ENCODE measurements at places on chromosomes 2 and 18.
A peak's percentile ranks its signal among the peaks of the same experiment; 100 is the strongest.

GRCh38 chr18:8962192-8962779, 140.2 kb upstream of the NDUFV2 start:
- DNase-seq: no peak

DNA sequence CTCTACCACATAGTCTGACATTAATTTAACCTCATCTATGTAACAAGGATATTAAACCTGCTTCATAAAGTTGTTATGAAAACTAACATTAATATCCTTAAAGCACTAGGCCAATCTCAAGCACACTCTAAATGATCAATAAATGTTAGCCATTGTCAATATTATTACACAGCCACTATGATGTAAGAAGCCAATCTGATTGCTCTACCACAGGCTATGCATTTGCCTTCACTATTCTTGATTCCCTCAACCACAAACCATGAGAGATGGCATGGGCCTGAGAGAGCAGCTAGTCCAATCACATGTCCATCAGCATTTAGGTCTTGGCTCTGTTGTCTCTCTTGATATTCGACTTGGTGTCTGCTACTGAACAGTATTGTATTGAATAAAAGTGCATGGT, 4.2 kb downstream of the SLC25A12 start:
- no peak for DNase-seq

DNA sequence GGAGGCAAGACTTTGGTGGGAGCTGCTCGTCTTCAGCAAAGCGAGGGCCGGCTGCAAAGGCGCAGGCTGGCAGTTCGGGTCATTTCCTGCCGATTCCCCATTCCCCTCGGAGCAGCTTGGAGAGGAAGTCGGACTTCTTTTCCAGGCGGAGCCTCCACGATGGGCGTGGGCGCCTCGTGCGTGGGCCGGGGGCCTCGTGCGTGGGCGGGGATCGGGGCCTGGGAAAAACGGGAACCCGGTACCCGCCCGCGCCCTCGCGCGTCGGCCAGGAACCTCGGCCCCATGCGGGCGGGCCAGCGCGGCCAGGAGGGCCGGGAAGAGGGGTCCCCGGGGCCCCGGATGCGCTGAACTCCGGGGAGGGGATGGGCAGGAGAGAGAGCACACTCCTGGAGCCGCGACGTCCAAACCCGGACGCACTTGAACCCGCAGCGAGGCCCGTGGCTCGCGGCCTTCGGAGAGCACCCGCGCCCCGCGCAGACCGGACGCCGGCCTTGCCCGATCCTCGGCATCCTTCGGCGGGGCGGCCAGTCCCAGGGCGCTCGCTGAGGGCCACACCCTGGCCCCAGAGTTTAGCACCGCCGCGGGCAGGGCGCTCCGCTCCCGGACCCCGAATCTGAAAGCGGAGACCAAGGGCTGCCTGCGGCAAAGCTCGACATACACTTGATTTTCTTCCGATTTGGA, 368.4 kb downstream of the MTX2 start:
- peak; percentile 45 for DNase-seq

DNA sequence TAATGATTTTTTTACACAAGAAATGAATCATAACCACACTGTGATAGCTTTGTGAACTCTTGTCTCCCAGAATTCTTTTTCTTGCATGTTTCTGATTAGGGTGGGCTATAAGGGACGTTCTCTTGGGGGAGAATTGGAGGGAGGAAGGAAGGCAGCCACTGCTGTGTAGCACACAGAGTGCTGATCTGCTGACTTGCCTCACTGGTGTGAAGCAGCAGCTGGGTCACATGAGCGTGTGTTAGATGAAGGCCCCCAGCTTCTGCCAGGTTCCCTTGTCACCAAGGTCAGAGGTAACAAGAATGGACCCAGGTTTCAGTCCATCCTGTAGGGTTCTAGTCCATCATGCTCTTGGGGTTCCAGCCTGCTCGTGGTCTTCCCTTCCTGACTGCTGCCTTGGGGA, 107.4 kb upstream of the GLI2 start:
- no peak for DNase-seq

DNA sequence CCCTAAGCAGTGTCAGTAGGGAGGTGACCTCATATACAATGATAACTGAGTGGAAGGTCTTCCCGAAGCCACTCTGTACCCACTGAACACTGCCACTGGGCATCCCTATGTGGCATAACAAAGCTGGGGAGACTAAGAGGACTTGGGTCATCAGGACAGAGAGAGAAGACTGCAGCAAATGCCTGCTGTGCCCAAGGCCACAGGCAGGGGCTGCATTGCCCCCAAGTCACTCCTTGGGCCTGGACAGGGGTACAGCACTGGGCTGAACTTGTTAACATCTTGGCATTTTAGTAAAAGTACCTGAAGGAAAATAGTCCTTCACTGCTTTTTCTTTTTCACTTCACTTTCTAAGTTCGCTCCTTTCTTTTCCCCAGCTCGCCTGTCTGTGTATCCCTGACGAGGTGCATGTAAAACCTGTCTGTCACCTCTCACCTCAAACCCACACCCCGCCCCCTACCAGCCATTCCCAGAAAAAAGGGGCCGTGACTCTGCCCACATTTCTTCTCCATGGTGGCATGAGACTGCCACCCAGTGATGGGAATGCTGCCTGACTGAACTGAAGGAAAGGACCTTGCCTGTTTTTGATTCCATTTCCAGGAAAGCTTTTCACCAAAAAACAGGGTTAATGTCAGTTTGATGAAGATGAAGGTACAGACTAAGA, 62.9 kb downstream of the MTHFD2 start:
- no peak for DNase-seq

DNA sequence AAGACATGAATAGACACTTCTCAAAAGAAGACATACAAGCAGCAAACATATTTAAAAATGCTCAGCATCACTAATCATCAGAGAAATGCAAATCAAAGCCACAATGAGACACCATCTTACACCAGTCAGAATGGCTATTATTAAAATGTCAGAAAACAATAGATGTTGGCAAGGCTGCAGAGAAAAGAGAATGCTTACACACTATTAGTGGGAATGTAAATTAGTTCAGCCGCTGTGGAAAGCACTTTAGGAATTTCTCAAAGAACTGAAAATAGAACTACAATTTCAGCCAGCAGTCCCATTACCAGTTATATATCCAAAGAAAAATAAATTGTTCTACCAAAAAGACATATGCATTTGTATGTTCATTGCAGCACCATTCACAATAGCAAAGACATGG, 61.7 kb downstream of the STRADB start:
- DNase-seq: no peak

DNA sequence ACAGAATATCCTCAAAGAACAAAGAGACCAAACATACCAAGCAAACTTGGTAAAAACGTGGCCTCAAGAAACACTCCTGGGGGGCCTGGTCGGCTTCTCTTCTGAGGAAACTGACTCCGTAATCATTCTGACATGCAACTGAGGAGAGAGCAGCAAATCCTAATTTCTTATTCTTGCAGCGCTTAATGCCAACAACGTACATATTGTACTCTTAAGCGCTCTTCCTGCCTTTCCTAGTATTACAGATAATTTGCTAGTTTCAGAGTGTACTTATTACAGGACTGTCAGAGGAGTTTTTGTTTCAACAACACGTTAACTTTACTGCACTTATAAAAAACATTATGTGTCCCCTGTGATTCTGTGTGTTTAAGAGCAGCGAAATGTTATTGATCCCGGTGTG, 64.9 kb downstream of the ZNF521 start:
- no peak for DNase-seq

- no peak for DNase-seq
Observed at GRCh38 chr2:241118737-241119505, 16.8 kb upstream of the MTERF4 start.

DNA sequence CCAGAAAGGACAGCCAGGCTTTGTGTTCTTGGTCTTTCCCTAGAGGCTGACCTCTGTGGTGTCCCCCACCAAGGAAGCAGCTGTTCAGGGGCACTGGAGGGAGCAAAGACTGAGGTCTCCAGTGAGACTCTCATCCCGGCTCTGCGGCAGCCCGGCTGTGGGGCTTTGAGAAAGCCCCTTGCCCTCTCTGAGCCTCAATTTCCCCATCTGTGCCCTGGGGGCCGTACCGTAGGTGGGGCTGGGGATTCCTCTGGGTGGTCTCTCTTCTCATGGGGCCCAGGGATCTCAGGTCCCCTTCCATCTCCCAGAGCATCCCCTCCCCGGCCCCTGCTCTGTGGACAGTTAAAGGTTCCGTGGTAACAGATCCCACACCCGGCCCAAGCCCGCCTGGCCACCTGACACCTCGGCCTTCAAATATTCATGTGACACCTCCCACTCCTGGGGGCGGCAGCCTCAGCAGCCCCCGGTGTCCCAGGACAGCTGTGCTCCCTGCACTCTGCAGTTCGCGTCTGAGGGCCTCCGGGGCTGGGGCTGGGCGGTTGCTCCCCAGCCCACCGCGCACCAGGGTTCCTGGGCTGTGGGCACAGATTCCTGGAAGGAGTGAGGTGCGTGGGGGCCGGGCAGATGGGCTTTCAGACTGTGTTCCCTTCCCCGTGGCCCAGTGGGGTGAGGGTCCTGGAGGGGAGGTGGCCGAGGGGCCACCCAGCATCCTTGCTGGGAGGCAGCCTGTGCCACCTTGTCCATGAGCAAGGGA, 15.1 kb upstream of the KLHL30 start:
- no peak for DNase-seq

- DNase-seq: no peak
Observed at GRCh38 chr2:45439788-45440773, 171.0 kb downstream of the SRBD1 start.

GRCh38 chr2:29273685-29274611, 158.7 kb downstream of the CLIP4 start:
- no peak for DNase-seq

DNA sequence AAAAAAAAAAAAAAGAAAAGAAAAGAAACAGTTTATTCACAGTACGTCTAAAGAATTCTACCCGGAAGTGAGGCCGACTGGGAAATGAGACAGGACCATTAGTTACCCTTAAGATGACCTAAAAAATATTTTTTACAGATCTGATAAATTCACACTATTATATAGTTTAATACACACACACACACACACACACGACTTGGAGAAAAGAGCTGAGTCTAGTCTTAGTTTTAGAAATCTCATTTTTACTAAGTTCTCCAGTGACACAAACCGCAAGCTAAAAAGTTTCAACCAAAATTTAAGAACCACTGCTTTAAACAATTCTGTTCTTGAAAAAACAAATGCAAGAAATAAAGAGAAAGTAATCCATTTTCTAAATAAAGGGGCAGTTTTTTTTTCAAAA, 27.1 kb downstream of the ST3GAL5 start:
- DNase-seq: no peak

GRCh38 chr2:14749884-14750283, 117.4 kb downstream of the LRATD1 start:
- no peak for DNase-seq

DNA sequence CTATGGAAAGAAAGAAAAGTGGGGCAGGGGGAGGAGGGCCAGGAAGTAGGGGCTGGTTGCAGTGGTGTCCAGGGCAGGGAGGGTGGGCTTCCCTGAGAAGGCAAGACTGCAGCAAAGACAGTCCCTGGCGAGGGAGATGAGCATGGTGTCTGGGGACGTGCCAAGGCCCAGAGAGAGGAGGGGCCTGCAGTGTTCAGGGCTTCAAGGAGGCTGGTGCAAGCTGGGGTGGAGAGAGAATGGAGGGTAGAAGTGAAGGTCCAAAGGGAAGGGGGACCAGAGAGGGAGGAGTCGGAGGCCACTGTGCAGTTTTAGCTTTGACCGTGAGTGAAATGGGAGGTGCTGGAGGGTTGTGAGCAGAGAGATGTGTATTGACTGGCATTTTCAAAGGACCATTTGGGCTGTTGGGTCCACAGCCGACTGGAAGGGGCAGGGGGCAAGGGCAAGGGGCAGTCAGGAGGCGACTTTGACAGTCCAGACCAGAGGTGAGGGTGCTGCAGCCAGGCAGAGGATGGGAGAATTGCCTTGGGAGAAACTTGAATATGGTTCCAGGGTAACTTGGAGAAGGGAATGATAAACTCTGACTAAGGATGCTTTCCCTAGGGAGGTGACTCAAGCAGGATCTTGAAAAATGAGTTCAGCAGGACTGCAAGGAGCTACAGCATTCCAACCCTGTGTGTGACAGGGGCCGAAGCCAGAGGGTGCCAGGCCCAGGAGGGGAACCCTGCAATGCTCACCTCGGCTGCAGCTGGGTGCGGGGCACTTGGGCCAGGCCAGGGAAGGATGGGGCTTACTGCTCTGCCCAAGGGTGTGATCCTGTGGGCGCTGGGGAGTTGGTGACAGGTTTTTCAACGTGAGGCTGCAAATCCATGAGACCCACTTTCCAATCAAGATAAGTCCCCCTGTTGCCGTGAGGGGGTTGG, 177.1 kb upstream of the HAAO start:
- peak; percentile 71 for DNase-seq

- DNase-seq: no peak
Observed at GRCh38 chr18:64380117-64380516, 231.2 kb upstream of the LINC00305 start.

DNA sequence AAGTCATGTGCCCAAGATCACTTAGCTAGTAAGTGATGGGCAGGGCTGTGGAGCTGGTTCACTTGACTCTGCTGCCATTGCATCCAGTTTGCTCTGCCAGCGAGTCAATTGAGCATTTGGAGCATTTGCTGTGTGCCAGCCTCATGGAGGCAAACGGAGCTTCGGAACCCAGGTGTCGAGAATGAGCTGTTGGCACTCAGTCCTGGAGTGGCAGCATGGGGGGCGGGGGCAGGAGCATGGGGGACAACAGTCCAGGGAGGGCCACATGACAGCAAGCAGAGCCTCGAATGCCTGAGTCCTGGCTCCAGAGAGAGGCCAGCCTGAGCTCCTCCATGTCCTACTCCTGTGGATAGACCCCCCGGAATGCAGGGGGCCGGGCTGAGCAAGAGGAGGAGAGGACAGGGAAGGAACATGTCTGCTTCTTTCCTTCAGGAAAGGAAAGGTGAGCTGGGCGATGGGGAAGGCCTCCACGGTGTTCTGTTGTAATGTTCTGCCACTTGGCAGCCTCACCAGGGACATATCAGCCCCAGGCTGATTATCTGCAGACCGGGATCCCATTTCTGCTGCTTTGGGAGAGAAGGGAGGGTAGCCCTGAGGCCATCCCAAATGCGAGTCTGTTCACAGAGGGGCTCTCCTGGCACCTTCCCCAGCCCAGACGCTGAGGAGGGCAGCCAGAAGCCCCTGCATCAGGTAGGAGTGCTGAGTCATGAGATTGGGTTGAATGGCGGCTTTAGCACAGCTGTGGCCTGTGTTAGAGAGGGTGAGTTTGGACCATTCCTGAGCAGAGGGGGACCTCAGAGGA, 59.6 kb downstream of the HPCAL1 start:
- DNase-seq: no peak

- DNase-seq: no peak
Observed at GRCh38 chr2:65079017-65079416, 22.8 kb downstream of the CEP68 start.

DNA sequence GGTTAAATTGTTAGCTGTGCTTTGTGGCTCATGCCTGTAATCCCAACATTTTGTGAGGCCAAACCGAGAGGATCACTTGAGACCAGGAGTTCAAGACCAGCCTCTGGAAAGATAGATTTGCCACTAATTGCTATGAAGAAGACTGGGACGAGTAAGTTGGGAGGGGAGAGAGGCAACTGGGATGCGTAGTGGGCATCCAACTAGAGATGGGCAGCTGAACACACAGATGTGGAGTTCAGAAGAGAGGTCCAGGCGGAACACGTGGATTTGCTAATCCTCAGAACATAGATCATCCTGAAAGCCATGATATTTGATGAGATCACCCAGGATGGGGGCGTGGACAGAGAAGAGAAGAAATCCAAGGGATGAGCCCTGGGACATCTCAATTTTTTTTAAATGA, 48.7 kb downstream of the CYP26B1 start:
- DNase-seq: no peak

All from fibroblast of skin of left biceps (primary cell).